ENCODE measurements at places on chromosomes 4 and X.

- peak; percentile 63 for DNase-seq
Observed at GRCh38 chr4:174714393-174715211, 114.4 kb downstream of the GLRA3 start.

- peak; percentile 64 for DNase-seq
Observed at GRCh38 chr4:55468724-55469123, 73.0 kb downstream of the TMEM165 start.

- peak; percentile 60 for DNase-seq
Observed at GRCh38 chr4:15738877-15739276, 36.0 kb downstream of the BST1 start.

DNA sequence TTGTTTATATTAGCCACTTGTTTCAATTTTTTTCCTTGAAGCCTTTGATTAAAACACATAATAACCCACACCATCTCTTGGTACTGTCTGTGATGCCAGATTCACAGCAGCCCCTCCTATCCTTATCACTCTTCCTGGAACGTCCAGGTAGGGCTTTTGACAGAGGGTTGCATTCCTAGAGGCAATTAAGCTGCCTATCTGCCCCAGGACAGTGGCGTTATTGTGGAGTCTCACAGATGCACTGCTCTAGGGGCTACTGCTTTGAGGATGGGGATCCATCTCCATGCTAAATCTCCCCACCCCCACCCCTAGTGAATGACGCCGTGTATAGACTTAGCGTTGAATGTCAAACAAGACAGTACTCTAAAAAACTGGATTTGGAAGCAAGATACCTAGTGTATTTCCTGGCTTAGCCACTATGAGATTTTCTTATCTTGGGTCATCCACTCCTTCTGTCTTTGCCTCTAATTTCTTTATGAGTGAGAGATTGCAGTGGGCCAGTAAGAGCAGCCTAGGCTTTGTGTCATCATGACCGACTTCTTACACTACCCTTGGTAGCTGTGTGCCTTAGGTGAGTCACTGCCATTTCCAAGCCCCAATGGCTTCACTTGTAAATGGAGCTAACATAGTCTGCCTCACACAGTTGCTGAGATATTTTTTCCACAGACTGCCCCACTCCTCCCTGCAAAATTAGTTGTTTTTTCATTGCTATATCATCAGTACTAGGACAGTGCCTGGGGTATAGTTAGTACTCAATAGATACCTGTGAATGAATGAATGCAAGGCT is 90.9 kb downstream of the EGF start:
- peak; percentile 36 for DNase-seq

- no peak for DNase-seq
Observed at GRCh38 chr4:152822323-152822722, 42.6 kb downstream of the ARFIP1 start.

- no peak for DNase-seq
Observed at GRCh38 chr4:23290656-23291055, 597.9 kb downstream of the GBA3 start.

DNA sequence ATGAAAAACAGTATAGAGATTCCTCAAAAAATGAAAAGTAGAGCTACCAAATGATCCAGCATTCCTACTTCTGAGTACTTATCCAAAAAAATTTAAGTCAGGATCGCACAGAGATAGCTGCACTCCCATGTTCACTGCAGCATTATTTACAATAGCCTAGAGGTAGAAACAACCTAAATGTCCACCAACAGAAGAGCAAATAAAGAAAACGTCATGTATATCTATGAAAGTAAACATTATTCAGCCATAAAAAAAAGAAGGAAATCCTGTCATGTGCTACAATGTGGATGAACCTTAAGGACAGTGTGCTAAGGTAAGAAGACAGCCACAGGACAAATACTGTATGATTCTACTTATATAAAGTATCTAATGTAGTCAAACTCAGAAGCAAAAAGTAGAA is 12.4 kb downstream of the THOC2 start:
- no peak for DNase-seq

DNA sequence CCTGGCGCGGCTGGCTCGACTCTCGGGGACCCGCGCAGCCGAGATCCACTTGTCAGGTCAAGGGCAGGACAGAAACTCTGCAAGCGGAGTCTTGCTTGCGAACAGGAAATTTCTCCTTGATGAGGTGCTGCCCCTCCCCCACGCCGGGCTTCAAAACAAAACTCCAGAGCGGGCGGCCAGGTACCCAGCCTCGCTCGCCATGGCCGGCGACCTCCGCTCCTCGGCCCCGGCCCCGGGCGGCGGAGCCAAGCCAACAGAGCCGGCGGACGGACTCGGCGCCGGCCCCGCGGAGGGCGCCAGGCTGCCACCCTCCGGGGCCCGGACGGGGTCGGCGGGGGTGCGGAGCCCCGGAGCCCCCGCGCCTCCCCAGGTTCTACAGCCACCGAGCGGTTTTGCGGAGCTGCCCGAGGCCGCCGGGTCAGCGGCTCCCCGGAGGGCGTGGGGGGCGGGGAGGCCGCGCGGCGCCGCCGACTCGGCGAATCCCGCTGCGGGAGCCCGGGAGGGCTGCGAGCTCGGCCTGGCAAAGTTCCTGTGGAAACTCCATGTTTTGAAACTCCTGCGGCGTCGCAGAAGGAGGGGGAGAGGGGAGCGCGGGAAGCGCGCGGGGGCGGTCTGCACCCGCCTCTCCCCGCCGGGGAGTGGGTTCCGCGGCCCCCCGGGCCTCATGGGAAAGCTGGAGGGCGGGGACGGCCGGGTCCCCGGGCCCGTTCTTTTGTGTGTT is 11.7 kb upstream of the BCOR start:
- peak; percentile 79 for DNase-seq

DNA sequence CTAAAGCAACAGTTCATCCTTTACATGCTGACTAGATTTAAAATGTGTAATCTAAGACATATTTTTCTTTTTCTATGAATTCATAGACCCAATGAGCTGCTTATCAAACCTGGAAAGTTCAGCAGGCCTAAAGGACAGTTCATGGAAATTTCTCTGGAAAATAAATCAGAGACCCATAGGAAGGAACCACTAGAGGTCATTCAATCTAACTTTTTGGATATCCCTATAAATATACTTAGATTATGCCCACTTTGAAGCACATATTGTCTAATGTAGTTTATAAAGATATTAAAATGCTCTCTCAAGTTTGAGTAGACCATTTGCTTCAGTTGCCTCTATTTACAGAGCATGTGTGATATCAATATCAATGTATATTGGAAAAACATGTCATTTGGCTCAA is 473.0 kb downstream of the FAT4 start:
- DNase-seq = no peak

DNA sequence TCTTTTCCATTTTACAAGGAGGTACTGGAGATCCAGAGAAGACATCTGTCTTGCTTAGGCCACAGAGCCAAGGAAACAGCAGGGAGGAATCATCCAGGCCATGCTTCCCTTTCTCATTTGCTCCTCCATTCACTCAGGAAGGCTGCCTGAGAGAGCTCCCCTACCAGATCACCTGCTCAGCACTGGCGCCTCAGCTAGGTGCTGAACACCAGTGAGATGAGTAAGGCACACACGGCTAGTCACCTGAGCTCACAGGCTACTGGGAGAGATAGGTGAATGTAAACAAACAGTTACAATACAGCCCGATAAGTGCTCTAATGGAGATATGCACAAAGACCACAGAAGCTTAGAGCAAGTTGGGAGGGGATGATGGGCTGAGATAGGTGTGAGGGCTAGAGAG is 149.8 kb upstream of the ARHGEF9 start:
- no peak for DNase-seq

DNA sequence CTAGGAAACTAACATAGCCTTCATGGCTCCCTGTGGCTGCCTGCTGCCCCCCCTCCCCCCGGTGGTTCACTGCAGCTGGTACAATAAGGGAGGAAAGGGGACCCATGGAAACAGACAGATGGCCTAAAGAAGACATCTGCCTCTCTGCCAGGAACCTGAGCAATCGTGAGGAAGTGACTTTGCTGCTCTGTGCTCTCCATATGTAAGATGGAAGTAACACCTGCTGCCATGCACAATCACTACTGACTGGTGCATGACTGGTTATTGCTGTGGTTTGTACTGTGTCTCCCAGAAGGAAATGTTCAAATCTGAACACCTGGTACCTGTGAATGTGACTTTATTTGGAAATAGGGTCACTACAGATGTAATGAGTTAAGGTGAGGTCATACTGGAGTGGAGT is 43.6 kb downstream of the CD99L2 start:
- no peak for DNase-seq

DNA sequence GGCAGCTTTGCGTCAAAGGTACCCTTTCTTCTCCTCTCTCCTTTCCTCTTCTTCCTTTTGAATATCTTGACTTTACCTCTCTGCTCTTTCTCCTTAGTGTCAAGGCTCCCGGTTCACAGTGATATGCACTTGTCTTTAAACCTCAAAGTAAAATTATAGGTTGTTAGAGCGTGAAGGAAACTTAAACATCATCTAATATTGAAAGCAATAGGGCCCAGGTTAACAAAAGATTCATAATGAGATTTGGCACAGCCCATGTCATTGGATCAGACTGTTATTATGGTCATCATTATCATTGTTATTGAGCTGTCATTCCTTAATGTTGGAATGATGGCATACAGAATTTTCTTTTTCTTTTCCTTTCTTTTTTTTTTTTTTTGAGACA is 32.5 kb downstream of the FTHL17 start:
- no peak for DNase-seq

DNA sequence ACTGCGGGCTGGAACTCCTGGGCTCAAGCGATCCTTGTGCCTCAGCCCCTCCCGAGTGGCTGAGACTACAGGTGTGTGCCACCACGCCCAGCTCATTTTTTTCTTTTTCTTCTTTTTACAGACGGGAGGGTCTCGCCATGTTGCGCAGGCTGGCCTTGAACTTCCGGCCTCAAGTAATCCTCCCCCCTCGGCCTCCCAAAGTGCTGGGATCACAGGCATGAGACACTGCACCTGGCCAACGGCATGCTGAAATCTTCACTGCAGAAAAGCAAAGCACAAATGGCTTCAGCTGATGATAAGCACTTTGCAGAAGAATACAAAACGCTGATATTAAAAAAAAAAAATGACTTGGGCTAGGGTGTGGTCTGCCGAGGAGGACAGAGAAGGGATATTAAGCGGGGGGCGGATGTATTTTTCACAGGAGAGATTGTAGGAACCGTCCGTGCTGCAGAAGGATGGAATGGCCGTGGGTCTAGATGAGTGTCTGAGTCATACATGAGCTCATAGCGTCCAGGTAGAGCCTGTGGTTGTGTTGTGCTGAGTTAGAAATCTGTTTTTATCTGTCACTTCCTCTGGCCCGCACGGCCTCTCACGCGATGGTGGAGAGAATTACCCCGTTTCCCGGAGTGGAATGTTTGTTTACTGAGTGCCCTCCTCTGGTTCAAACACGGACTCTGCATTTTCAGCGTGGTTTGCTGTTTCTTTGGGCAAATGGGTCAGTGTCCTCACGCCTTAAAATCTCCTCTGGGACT is 8.5 kb upstream of the AKAP17A start:
- peak; percentile 25 for DNase-seq

GRCh38 chrX:13764281-13764680 is 29.7 kb downstream of the OFD1 start:
- no peak for DNase-seq

GRCh38 chr4:58760100-58760499 is 1649.9 kb upstream of the IGFBP7 start:
- DNase-seq = no peak

DNA sequence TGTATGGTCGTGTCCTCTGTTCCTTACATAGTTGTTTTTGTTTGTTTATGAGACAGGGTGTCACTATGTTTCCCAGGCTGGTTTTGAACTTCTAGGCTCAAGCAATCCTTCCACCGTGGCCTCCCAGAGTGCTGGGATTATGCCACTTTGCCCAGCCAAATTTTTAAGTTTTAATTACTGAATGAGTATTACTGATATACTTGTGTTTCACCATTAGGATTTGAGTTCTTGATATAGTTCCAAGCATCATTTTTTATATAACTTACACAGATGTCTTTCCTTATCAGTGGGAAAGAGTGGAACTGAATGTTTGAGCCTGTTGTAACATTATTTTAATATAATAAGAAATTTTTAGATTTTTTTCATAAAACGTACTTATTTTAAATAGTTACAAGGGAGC is 20.4 kb downstream of the TMEM165 start:
- no peak for DNase-seq

DNA sequence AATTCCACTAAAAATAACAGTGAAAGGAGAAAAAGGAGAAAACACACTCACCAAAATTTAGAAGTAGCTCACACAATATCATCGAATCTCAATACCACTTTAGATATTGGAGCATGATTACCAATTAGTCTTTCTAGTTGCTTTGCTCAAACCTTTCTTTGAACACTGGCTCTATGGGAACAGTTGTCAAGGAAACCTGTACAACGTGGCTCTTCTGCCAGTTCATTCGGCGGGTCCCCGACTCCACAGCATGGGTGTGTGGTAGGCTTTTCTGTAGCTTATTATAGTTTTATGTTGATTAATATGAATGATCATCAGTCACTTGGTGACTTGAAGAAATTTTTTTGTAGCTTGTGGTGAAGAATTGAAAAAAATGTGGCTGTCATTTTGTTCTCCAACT is 50.2 kb upstream of the TMEM150C start:
- no peak for DNase-seq

DNA sequence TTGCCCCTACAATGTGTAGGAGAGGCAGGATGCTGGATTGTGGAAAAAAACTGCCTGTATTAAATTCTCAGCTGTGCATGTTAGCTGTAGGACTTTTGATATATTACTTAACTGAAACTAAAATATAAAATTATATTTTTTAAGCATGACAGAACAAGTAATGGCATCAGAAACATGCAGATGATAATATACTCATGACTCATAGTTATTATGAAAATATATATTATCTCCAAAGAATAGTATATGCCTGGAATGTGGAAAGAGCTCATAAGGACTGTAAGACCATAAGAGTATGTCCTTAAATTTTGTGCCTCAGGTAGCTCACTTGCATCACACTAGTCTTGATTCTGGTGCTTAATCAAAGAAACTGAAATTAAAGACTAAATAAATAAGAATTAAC is 1100.6 kb downstream of the TECRL start:
- no peak for DNase-seq

DNA sequence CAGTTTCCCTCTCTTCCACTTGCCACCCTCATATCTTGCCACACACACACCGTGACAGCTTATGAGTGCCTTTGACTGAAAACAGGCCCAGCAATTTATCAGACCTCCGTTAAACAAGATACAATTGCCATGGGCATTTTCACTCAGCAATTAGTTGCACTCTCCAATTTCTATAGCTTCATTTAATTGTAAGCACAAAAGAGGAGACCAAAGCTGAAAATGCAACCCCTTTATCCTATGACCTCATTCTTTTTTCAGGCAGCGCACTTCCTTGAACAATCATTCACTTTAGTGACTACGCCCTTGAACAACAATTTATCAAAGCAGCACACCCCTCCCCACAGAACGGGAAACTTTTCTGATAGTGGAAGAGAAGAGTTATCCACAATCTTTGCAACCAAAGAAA is 4.1 kb downstream of the POF1B start:
- DNase-seq = no peak

All from GM23248 (cell line).